Renal pelvis (tissue), 12 donors: ENCODE measurements at places on chromosomes 11 and 22. TPM values are rescaled to one million over a fixed set of nuclear protein-coding genes. Genes with fewer than 3 reads are reported as not detected.

GRCh38 chr11:12154871-12155668 lies 44.7 kb downstream of the MICAL2 start:
- DNase-seq: no peak

DNA sequence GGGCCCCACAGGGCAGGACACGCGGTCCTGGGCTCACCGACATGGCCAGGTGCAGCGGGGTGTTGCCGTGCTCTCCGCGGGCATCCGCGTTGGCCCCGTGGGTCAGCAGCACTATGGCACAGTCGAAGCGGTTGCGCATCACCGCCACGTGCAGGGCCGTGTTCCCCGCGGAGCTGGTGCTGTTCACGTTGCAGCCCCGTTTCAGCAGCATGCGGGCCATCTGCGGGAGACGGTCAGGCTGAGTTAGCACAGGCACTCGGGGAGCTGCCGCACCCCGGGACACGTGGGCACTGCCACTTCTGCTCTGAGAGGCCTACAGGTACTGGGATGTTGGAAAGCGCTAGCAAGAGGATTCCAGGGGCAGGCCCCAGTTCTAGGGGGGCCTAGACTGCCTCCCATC lies 22.3 kb upstream of the BAIAP2L2 start:
- DNase-seq: no peak

DNA sequence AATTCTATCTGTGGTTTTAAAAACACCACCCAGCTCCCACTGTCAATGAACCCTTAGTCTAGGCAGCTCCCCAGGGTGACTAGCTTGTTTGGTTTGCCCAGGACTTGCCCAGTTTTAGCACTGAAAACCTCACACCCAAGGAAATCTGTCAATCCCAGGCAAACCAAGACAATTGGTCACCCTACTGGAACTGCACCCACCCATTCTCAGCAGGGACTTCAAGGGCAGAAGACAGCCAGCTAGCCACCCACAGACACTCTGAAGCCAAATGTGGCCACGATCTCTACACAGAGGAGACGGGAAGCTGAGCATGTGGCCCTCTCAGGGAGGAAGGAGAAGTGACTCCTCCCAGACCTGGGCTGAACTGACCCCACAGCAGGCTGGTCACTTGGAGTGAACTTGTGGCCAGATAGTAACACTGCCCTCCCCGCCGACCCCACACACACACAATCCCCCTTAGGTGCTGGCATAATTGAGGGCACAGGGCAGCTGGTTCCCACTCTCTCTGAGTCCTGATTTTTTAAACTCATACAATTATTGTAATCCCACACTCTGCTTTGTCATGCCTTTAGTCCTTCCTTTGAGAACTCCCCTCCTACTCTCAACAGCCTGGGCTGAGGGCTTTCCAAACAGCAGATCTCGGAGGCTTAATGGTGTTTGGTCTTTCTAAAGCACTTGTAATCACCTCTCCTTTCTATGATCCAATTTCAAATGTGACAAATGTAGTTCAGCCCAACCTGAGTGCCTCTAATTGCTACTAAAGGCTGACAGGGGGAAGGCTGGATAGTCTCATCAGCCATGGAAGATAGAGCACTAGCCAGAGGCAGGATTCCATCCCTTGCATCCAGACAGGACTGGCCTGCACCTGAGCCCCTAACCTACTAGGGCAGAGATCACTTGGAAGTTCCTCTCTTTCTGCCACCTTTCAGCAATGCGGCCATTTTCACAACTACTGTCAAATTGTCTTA lies 74.7 kb upstream of the DRD2 start:
- DNase-seq: no peak

GRCh38 chr22:22666307-22667091 lies 22.1 kb downstream of the GGTLC2 start:
- DNase-seq: no peak

DNA sequence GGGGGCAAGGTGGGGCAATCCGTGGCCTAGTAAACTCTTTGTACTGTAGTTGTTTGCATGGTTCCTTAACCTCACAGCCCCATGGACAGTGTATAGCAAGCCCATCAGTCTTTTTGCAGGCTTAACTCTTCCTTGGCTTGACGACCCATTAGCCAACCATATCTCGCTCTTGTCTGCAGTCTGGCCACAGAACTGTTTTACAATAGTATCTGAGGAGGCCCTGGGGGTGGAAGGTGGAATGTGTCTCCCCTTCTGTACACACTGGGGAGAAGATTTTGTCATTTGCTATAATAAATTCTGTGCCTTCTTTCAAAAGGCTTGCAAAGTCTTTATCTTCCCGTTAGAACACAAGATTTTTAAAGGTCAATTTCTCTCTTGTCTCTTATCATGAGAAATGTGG lies 190.3 kb upstream of the NARS2 start:
- no peak for DNase-seq

RFPL2 gene
- polyA plus RNA-seq: 0.73 TPM

EFCAB6 gene
- 5.8 TPM for polyA plus RNA-seq

A4GALT gene
- 22.8 TPM for polyA plus RNA-seq

DNA sequence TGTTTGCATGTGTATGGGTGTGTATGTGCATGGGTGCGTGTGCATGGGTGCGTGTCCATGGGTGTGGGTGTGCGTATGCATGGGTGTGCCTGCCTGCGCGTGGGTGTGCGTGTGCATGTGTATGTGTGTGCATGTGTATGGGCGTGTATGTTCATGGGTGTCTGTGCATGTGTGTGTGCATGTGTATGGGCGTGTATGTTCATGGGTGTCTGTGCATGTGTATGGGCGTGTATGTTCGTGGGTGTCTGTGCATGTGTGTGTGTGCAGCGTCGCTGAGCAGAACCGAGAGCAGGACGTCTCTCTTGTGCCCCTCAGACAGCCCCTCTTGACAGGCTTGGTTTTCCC lies 13.9 kb downstream of the IL17REL start:
- DNase-seq: no peak

GRCh38 chr22:33893512-33893911 lies 26.8 kb downstream of the LARGE1 start:
- no peak for DNase-seq

DNA sequence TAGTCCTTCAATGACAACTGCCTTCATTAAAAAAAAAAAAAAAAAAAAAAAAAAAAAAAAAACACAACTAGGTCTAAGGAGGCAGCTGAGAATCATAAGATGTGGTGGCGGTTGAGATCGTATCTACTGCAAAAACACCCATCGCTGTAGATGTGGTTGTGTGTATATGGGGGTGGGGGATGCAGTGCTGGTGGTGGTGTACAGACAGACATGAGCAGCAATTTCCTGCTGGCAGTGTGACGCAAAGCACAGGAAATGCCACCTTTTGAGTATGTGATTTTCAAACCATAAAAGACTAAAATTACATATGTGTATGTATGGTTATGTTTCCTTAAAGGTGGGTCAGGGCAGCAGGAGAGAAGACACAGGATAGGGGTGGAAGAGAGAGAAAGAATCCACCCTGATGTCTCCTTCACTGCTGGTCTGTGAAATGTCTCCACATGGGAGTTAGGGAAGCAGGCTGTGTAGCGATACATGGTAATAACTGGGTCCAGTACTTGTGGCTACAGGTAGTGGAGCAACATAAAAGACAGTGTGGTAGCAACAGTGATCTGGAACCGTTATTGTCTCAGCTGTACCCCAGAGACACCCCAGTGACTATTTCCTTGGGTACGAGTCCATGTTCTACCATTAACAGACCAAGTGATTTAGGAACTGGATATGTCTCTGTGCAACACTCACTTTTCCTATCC lies 57.9 kb downstream of the SYTL2 start:
- no peak for DNase-seq

BCO2 gene
- polyA plus RNA-seq: 7.0 TPM

- no peak for DNase-seq
These were observed 24.8 kb downstream of the RASSF10 start for GRCh38 chr11:13033760-13034533.

GRCh38 chr11:82995754-82996398 lies 75.8 kb downstream of the RAB30 start:
- no peak for DNase-seq

FAM83F gene
- polyA plus RNA-seq: 2.2 TPM

- DNase-seq: no peak
These were observed 58.7 kb downstream of the ZNF280B start for GRCh38 chr22:22449819-22450218.

GRCh38 chr11:285894-286220 lies 3.1 kb upstream of the PGGHG start:
- no peak for DNase-seq

MS4A15 gene
- not detected for polyA plus RNA-seq

GRCh38 chr22:46293577-46294260 lies 3.0 kb upstream of the GTSE1 start:
- DNase-seq: no peak

DNA sequence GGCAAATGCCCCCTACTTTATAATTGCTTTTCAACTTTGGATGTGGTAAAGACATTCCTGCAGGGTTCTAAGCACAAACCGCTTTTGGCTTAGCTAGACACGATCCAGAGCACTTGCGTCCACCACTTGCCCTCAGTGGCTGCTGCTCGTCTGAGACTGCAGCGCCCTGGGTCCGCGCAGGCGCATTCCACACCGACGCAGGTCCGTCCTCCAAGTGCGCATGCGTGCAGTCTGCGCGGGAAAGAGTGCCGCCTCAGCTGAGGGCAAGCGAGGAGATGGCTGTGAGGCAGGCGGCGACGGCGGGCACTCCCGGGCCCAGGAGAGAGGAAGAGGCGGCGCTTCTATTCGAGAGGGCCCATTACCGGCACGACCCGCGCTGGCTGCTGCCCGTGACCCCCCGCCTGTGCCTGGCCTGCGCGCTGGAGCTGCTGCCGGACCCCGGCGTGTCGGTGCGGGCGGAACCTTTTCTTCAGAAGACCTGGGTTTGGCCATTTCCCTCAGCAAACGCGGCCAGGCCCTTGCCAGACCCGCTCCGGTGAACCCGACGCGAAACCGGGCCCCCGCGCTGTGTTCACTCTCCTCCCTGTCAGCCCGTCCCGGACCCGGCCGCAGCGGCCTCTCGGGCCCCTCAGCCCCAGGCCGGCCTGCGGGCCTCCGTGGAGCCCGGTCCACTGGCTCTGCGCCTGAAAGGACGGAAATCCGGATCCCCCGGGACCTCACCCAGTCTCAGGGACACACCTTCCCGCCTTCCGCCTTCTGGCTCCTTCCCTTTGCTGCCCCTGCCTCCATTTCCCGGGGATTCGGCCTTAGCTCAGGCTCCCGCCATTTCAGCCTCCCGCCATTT lies at the start of gene MEI1:
MEI1 (plus strand) TSS at position 240 of the 844 bp plus-strand sequence; CDS start at position 276, 36 bp downstream.
- peak; percentile 81 for DNase-seq

SMIM35 gene
- polyA plus RNA-seq: 0.10 TPM

- peak; percentile 31 for DNase-seq
These were observed 851.1 kb upstream of the RAG2 start for GRCh38 chr11:37449146-37449545.

DNA sequence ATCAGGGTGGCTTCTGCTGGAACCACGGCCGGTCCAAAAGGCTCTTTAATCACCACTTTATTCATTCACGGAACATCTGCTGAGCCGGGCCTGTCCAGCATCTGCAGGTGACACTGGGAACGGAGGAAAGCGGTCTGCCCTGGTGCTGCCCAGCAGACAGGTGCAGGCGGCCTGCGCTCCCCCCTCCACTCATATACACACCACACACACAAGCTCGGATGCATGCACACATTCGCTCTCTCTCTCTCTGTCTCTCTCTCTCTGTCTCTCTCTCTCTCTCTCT lies 736.9 kb downstream of the BRD1 start:
- DNase-seq: no peak

DNA sequence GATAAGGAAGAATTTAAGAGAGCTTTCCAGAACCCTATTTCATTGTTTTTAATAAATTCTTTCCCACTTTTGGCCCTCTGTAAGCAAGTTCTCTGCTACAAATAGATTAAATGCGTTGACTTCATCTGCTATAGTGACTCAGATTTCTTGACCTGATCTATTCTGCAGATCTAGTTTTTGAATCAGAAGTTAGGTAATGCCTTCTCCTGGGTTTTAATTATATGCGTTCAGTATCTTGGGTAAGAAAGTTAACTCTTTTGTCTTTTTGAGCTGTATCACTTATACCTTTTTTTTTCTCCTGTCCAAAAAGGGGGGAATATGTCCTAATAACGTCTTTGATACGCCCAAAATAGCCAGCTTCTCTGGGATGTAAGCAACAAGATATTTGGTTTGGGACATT lies 2.4 kb upstream of the HEPHL1 start:
- DNase-seq: no peak

NPTXR gene
- 4.1 TPM for polyA plus RNA-seq

GRCh38 chr11:12876340-12876739 lies 132.8 kb upstream of the RASSF10 start:
- no peak for DNase-seq

C22orf39 gene
- polyA plus RNA-seq: 40.4 TPM

BSX gene
- not detected for polyA plus RNA-seq

ANO9 gene
- 17.4 TPM for polyA plus RNA-seq

- peak; percentile 66 for DNase-seq
These were observed 67.6 kb upstream of the AMPD3 start for GRCh38 chr11:10387206-10388083.

GRCh38 chr11:11512929-11513328 lies 108.9 kb downstream of the GALNT18 start:
- DNase-seq: no peak

KLHL35 gene
- 1.1 TPM for polyA plus RNA-seq

GRCh38 chr22:28223826-28224225 lies 304.8 kb upstream of the PITPNB start:
- DNase-seq: no peak

ADAMTS15 gene
- 65.4 TPM for polyA plus RNA-seq

POTEH gene
- polyA plus RNA-seq: not detected

HBG2 gene
- 2,022 TPM for polyA plus RNA-seq

OR52E8 gene
- not detected for polyA plus RNA-seq

DNA sequence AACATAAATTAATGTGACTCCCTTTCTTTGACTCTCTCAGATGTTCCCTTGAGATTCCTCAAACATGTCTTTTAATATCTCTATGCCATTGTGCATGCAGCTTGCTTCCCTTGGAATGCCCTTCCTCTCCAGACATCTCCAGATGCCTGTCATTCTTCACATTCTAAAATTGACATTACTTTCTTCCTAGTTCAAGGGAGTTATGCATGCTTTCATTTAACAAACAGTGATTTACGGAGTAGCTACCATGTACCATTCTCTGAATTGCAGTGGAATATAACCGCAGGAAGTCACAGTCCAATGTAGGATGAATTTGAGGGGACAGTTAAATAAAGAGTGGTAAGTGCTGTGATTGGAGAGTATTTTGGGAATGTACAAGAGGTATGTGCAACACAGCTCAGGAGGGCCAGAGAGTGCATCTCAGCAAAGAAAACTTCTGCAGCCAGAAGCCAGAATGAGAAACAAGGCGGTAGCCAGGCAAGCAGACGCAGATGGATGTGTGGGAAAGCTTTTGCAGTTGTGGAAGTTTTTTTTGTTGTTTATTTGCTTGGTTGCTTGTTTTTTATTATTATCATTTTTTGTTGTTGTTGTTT lies 18.7 kb downstream of the MMP10 start:
- no peak for DNase-seq

DNA sequence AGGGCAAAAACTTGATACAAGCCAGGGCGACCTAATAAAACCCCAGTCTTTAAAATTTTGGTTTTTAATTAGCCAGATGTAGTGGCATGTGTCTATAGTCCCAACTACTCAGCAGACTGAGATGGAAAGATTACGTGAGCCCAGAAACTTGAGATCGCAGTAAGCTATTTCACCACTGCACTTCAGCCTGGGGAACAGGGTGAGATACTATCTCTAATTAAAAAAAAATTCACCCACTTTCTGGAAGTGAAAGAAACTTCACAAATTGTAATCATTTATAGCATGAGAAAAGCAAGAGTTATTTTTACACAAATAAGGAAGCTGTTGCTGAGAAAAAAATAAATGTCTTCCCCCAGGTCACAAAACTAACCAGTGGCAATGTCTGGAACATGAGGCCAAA lies 882 bp upstream of the GLYATL2 start:
- no peak for DNase-seq

- no peak for DNase-seq
These were observed 1.0 kb downstream of the FJX1 start for GRCh38 chr11:35619116-35619854.

GRCh38 chr11:5467527-5467926 lies 18.4 kb downstream of the OR51I2 start:
- DNase-seq: no peak
